Vagina (tissue), 2 donors: ENCODE measurements at places on chromosomes 6 and 20.

DNA sequence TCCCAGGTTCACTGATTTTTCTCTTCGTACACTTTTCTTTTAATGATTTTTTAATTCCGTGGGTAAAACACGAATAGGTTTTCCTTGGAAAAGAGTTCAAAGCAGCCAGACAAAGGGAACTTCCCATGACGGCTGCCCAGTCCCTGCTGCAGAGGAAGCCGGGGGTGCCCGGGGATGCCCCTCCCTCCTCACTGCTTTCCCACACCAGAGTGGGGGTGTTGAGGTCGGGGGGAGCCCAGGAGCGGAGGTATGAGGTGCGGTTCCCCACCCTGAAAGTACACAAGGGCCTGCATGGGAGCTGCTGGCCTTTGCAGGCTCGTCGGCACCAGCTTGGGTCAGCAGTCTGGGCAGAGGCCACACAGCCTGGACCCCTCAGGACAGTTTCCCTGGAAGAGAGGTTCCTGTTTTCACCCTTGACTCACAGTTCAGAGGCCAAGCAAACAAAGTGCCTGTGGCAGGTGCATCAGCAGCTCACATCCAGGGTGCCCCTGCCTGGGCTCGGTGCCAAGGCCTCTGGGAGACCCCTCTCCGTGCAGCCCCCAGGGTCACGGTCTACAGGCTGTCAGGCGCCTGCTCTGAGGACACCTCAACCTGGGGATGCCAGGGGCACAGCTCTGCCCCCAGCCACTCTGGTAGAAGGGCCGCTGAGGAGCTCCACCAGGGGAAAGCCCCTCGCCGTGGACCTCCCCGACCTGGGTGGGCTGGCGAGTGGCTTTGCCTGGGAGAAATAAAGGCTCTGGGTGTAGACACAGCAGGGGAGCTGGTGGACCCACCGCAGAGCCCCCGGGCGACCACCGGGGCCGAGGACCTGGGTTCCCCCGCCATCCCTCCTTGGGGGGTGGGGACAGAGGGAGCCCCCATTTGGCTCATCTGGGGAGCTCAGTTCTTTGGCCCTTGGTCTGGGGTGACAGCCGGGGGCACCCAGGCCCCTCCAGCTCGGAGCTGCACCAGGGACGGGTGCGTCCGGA lies 15.4 kb upstream of the CHRNA4 start:
- no peak for DNase-seq

GRCh38 chr20:59736366-59736765 lies 132.0 kb downstream of the PHACTR3 start:
- no peak for DNase-seq

- DNase-seq: no peak
These were observed 50.9 kb upstream of the PTPN1 start for GRCh38 chr20:50459124-50459918.

- no peak for DNase-seq
These were observed 209.8 kb downstream of the ZMYND8 start for GRCh38 chr20:47146686-47147085.

DNA sequence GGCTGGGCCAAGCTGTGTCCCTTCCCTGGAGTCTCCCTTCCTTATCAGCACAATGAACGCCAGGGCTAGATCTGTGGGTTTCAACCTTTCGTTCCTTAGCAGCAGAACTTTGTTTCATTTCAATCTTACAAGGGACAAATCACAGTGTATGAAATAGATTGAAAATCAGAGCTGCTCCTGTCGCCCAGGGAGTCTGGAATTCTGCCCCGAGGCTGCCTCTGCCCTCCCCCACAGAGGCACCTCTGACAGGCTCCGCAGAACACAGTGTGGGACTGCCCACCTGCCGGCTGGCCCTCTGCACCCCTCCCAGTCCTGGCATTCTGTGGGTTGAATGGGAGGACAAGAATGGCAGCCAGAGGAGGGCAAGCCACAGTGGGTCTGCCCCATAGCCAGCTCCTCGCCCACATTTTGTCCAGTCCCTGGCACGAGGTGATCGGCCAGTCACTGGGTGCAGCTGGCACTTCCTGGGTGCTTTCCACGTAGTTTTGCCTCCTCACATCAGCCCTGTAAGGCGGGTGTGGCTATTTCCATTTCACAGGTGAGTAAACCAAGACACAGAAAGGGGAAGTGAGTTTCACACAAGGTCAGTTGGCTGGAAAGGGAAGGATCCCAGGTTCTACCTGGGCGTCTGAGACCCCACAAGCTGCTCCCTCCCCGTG lies 26.1 kb downstream of the MANBAL start:
- DNase-seq: no peak

DNA sequence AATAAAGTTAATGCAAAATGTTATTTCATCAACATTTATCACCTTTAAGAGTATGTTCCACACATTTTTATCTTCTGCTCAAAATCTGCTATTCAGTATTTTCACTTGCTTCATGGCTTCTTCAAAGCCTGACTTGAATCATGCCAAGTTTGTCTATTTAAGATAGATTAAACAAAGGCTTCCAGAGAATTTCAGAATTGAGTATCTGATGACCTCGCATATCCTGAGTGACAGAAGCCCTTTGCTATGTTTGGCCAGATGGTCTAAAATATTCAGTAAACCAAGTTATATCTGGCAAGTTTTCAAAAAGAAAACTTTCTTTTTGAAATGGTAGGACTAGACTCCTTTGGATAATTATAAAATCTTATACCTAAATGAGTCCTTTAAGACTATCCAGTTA lies 348.9 kb upstream of the KCNQ5 start:
- DNase-seq: no peak

DNA sequence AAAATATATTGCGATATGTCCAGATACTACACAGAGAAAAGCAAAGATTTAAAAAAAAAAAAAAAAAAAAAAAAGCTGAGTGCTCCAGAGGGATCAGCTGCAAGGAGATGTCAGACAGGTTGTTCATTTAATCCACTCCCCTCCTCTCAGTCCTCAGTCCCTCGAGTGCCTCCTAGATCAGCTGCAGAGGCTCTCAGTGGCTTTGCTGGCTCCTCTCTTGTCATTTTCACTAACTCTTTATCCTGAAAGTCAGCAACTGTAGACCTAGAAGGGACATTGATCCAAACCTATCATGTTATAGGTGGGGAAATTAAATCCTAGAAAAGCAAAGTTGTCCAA lies 61.6 kb downstream of the KIAA0319 start:
- DNase-seq: no peak
